ENCODE measurements at places on chromosomes 7 and 10. TPM values are rescaled to one million over a fixed set of nuclear protein-coding genes. Genes with fewer than 3 reads are reported as not detected.

The RADIL gene
- 61.2 TPM for total RNA-seq

The HACD1 gene
- 226 TPM for total RNA-seq

The SEMA3D gene
- 6.2 TPM for total RNA-seq

The GIMAP4 gene
- total RNA-seq, result 0.24 TPM

The ADIRF gene
- total RNA-seq, result not detected

The DOCK1 gene
- total RNA-seq, result 30.6 TPM

The CLRN3 gene
- total RNA-seq, result not detected

The NANOS1 gene
- total RNA-seq, result 1.5 TPM

The GPRIN2 gene
- total RNA-seq, result 9.1 TPM

The GRM3 gene
- total RNA-seq, result not detected

The FERD3L gene
- total RNA-seq, result not detected

The TAS2R41 gene
- total RNA-seq, result not detected

The CD36 gene
- total RNA-seq, result 1.1 TPM

The OR6B1 gene
- not detected for total RNA-seq

The NAT16 gene
- 0.27 TPM for total RNA-seq

The PRLHR gene
- total RNA-seq, result not detected

The ATE1 gene
- total RNA-seq, result 21.4 TPM

The PAPSS2 gene
- 2.4 TPM for total RNA-seq

Data from cardiac muscle cell (in vitro differentiated cells and primary cell).